Right renal cortex interstitium (tissue), 3 donors: ENCODE measurements at places on chromosomes 3 and 15.

DNA sequence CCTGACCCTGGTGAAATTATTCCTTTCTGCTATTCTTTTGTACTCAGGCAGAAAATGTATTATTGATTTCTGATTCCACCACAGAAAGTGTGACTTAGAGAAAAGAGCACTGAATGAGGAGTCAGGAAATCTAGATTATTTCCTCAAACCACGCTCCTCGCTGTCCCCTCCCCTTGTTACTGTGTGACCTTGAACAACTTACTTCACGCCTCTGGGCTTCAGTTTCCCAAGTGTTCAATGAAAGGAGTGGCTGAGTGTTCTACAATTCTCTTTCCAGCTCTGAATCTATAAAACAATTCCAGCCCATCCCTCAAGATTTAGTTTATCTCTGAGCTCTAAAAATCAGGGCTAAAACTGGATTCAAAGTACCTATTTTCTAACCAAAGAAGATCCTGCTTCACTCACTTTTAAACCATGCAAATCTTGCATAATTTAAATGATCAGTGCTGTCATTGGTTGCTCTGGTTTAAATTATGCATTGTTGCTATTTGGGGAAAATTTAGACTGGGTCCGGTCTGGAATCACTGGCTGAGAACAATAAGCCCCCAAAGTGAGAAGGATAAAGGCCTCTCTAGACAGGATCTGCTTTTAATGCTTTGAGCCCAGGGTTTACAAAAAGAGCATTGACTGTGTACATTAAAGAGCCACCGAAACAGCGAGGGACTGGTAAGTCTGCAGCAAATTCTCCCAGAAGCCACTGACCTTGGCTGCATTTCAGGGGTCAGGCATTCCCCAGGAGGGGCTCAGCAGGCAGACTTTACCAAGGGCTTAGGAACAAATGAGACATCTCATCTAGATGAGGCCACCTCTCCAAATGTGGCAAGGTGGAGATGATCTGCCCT lies 3.2 kb downstream of the TNIK start:
- no peak for DNase-seq

DNA sequence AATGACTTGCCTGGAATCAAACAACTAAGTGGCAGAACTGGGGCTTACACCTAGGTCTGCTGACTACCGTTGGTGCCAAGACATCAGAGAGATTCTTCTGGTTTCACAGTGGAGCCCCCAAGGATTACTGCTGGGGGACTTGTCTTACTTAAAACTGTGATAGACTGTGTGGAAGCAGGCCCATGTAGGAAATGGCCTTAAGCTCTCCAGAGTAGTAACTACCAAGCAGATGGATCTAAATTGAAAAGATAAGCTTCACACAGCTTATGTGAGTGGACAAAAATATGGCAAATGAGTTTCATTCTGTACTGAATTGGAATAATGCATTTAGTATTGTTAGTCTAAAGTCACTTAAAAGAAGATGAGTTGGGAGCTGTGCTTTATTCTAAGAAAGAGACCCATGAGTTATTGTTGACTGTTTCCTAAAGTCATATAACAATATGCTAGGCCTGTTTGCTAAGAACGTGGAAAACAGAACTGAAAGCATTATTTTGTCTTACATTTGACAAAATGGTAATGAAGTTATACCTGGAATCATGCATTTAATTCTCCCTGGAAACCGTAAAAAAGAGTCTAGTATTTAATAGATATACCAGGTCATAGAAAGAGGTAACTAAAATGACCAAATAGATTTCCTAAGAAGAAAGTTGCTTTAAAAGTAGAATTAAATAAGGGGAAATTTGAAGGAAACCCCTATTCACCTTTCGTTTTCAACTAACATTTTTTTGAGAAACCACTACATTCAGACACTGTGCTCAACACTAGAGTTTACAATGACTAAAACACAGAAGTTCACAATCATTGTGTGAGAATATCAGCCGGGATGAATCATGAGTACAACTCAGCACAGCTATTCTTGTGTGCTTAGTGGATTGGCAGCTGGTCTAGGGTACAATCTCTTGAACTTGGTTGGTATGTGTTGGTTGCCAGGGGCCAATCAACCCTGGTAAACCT lies 13.0 kb upstream of the MAPK6 start:
- no peak for DNase-seq

DNA sequence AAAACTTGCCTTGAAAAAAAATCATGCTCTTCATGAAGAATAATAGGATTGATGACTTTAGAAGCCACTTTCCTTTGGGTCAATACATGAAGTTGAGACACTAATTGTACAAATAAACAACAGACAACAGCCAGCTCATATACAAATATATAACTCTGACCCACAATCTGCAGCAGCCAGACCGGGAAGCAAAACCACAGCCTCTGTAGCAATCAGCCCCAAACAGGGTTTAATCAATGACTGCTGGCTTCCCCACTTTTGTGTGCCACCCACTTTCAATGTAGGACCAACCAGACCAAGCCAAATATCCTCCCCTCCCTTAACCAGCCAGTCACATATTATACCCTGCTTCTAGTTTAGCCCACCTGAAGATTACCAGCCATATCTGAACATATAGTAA lies 39.0 kb downstream of the IFT57 start:
- DNase-seq, result no peak

- DNase-seq, result no peak
Observed at GRCh38 chr3:170429050-170429449, 10.4 kb downstream of the CLDN11 start.

- no peak for DNase-seq
Observed at GRCh38 chr3:113086560-113087461, 96.0 kb downstream of the GTPBP8 start.

GRCh38 chr3:46734773-46735172 lies 17.1 kb upstream of the PRSS50 start:
- DNase-seq, result no peak

GRCh38 chr3:118942671-118943070 lies 92.0 kb downstream of the IGSF11 start:
- no peak for DNase-seq

DNA sequence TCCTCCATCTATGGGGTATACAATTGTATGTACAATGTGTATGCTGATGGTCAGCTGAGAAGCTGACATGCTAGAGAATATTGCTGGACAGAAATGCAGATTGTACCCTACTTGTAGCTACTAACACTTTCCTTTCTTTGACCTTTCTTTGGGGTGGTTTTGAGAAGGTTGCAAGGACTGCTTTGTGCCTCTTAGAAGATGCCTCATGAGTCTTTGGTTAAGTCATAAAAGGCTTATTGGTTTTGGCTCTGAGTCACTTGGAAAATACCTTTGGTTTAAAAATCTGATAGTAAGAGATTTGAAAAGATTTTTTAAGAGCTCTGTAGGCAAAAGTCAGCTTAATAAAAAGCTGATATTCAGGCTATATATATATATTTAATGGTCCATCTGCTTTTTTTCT lies 71.5 kb downstream of the ZMAT3 start:
- DNase-seq, result no peak

DNA sequence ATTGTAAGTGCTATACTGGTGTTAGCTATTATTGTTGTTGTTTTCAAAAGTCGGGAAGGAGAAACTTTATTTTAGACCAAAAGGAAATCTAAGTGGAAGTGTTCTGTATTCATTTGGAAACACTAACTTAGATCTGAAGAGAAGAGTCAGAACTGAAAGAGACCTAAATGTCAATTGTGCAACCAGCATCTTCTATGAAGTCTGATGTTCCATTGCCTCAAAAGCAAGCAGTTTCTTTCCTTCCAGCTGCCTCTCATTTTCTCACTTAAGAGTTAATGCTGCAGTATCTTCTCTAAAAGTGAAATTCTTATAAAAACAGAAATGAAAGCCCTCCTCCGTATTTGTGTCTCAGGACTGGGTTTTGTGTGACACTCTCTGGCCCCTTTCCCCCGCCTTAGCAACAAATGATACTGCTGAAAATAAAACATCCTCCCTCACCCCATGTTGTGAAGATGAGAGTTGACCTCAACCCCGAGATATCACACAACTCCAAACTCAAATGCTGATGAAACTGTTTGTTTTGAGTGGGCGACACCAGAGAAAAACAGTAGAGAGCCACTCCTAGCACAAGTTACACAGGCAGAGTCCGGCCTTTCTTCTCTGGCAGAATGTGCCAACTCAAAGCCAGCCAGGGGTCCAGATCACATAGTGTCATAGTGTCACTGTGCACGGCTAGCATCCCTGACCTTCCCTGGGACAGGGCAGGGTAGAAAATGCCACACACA lies 48.9 kb downstream of the GLDN start:
- no peak for DNase-seq

- no peak for DNase-seq
Observed at GRCh38 chr3:183128709-183129108, 29.4 kb upstream of the MCCC1 start.

DNA sequence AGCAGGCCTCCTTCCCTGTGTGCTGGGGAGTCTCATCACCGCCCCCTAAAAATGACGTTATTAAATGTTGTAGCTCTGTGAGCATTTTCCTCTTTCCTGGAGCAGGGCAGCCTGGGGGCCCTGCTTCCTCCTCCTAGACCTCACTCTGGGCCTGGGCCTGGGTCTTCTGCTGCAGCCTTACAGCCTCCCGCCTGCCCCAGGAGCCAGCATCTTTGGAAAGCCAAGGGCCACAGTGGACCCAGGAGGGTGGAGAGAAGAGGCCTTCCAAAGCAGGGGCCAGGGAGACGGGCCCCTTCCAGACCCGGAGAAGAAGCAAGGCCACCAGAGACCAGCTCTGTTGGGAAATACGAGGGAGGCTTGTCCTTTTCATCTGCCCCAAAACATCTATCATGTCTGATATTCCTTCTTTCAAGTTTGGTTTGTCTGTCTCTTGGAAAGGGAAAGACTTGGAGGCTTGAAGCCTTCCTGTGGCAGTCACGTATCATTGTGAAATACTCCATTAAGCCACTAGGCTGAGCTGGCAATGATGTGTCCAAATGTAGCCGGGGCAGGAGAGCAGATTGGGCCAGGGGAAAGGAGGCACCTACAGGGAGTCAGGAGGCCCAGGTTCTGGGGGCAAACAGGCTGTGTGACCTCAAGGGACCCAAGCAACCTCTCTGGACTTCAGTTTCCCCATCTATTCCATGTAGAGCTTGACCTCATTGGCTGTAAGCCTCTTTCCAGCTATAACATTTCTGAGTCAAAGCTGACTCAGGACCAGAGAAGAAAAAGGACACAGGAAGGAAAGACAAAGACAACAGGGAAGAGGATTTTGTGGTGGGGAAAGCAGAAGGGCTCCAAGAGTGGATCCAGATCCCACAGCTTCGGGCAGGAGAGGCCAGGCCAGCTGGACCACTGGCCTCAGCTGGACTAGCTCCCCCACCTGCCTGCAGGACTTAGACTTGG lies 31.1 kb downstream of the CYP11A1 start:
- DNase-seq, result no peak

GRCh38 chr3:125643172-125643571 lies 47.9 kb upstream of the OSBPL11 start:
- DNase-seq, result peak; percentile 27

DNA sequence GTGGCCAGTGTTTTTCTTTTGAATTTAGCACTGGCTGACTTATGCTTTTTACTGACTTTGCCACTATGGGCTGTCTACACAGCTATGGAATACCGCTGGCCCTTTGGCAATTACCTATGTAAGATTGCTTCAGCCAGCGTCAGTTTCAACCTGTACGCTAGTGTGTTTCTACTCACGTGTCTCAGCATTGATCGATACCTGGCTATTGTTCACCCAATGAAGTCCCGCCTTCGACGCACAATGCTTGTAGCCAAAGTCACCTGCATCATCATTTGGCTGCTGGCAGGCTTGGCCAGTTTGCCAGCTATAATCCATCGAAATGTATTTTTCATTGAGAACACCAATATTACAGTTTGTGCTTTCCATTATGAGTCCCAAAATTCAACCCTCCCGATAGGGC lies 43.5 kb downstream of the AGTR1 start:
- DNase-seq, result no peak

DNA sequence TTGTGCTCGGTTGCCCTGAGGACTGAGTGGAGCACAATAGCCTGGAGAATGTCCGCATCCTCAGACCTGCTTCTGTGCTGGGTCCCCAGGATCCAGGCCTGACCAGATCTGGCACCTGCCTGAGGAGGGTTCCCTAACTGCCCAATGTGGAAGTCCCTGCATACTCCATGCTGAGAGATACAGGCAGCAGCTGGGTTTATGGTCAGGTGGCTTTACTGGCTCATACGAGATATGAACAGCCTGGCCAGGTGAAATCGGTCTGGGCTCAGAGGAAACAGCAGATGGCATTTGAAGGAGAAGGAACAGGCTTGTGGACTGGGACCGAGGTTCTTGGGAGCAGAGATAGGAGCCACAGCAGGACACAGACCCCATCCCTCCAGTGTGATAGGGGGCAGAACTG lies 18.2 kb upstream of the KIF23 start:
- DNase-seq, result no peak

- DNase-seq, result no peak
Observed at GRCh38 chr3:194082743-194083636, 53.0 kb upstream of the HES1 start.

GRCh38 chr15:71202712-71203111 lies 87.4 kb downstream of the THSD4 start:
- no peak for DNase-seq

DNA sequence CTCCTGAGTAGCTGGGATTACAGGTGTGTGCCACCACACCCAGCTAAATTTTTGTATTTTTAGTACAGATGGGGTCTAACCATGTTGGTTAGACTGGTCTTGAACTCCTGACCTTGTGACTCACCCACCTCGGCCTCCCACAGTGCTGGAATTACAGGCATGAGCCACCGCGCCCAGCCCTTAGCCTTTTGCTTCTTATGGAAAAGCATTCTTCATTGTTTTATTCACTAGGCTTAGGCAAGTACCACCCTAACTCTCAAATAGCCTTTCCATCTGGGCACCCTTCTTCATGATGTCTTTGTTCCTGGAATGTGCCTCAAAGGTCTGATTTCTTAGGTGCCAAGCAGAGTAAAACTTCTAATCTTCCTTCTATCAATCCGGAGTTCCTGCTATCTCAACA lies 641.8 kb downstream of the FHIT start:
- no peak for DNase-seq

GRCh38 chr3:59150039-59150438 lies 100.2 kb upstream of the CFAP20DC start:
- DNase-seq, result no peak

DNA sequence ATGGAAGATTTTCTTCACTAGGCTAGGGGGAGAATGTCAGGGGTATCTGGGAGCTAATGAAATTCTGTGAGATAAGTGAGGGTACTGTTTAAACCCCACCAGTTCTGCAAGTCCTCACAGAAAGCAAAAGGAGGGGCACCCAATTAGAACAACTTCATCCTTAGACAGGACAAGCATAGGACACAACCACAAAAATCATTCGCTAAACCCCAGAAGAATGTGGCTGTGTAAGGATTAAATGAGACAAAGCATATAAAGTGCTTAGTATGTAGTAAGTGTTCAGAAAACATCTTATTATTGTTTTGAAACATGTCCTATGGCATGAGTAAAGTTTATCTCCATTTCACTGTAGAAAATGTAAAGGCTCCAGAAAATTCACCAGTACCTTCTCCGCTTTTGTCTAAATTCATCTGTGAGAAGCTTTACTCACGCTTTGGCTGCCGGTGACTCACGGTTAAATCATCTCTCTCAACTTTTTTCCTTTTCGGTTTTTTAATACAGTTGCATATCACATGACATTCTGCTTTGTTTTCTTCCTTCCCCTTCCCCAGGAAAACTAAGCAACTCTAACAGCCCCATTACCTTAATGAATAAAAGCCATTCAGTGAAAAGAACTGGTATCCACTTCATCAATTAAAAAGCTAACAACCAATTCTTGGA lies 1.7 kb downstream of the CLRN1 start:
- DNase-seq, result no peak

GRCh38 chr15:91196768-91197167 lies 96.7 kb downstream of the SV2B start:
- DNase-seq, result no peak

- no peak for DNase-seq
Observed at GRCh38 chr15:85463276-85463892, 83.0 kb downstream of the AKAP13 start.

GRCh38 chr3:15520185-15520584 lies 1.3 kb downstream of the COLQ start:
- no peak for DNase-seq
